ENCODE measurements at places on chromosomes 6 and 20.

GRCh38 chr20:25277051-25277801, 29.3 kb downstream of the PYGB start:
- DNase-seq, result peak; percentile 50

GRCh38 chr6:98470821-98471220, 363.6 kb upstream of the POU3F2 start:
- no peak for DNase-seq

- DNase-seq, result no peak
Observed at GRCh38 chr6:56649053-56649769, 6.5 kb upstream of the DST start.

DNA sequence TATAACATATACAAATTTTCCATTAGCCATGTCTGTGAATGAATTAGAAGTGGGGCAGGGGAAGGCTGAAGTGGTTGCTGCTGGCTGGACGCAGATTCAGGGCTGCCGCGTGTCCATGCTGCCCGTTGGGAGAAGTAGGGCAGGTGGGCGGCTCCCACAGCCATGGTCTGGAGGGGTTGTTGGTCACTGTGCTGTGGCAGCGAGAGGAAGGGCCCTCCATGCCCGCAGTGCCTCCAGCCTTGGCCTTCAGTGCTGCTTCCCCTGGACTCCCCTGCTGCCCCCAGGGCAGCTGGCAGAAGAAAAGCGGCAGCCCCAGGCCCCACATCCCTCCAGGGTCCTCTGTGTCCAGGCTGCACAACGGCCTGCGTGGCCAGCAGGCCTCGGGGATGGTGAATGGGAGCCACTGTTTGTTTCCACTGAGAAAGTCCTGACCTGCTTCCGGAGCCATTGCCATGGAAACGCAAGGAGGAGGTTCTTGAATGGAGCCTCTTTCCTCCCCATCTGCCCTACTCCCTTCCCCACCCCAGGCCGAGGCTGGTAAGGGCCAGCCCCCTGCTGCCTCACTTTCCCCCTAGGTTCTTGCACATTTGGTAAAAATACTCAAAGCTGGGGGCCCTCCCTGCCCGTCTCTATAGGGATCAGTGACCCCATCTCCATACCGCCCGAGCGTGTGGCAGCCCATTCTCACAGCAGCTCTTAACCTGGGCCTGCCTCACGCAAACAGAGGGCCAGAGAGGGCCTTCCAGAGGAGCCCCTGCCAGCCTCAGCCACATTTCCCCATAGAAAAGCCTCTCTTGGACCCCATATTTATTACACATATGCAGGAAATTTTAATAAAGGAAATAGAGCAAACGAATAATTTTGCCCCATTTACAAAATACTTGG, 113.3 kb downstream of the SASH1 start:
- DNase-seq, result no peak

- no peak for DNase-seq
Observed at GRCh38 chr6:14084388-14084787, 33.2 kb upstream of the CD83 start.

- DNase-seq, result no peak
Observed at GRCh38 chr6:16130437-16130891, 1.6 kb downstream of the MYLIP start.

GRCh38 chr6:19851241-19852089, 14.3 kb downstream of the ID4 start:
- DNase-seq, result no peak

GRCh38 chr6:47303342-47303741, 6.4 kb downstream of the TNFRSF21 start:
- DNase-seq, result no peak

DNA sequence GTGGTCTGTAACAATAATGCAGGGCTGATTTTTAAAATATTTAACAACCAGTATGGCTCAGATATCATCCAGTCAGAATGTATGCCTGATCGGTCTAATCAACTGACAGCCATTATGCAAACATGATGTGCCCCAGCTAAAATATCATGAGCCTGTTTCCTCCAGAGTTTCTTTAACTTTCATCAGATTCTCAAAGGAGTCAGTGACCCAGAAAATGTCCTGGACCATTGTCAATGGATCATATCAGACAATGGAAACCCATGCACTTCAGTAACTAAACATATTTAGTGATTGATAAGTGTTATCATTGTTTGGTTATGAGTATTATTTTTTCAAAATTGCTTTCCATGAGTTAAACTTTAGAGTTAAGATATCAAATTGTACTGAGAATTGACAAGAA, 173.5 kb downstream of the LMBRD1 start:
- DNase-seq, result no peak

DNA sequence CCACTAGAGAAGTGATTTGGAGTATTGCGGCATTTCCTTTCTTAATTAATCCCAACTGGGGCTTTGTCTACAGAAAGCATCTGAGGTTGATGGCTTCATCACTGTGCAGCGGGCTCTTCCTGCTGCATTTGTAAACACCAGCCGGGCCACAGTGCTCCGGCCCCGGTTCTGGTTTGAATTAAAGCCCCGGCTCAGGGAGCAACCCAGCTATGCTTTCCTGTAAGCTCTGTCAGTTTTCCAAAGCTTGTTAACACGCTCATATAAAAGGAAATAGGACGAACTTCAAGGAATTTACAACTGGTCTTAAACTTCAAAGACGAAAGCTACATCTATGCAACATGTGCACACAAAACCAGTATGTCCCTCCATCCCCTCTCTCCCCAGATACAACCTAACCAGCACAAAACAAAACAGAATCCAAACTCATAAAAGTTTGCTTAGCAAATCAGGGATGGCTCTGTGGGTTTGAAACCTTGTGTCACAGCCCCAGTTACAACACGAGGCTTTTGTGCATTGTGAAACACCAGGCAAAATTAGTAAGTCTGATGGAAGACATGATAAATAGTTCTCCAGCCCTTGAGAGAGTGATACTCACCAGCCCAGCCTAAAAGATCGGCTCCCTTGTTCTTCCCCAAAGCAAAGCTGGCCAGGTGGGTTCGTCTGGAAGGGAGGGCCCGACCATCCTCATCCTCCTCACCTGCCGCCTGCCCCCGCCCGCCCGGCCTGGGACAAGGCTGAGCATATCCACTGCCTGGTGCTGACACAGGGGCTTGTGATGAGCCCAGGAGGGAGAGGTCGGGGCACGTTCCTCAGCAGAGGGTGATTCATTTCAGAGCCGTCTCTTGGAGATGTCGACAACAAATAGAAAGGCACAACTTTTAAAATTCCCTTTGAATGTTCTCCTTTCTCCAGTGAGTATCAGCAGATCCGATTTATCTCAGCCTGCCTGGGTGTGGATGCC, 197.9 kb downstream of the TFAP2C start:
- no peak for DNase-seq

- DNase-seq, result no peak
Observed at GRCh38 chr6:74075323-74075722, 379.3 kb downstream of the CD109 start.

- DNase-seq, result no peak
Observed at GRCh38 chr6:45959534-45960145, 56.0 kb downstream of the CLIC5 start.

GRCh38 chr6:4008324-4009047, 70.5 kb downstream of the FAM217A start:
- no peak for DNase-seq

DNA sequence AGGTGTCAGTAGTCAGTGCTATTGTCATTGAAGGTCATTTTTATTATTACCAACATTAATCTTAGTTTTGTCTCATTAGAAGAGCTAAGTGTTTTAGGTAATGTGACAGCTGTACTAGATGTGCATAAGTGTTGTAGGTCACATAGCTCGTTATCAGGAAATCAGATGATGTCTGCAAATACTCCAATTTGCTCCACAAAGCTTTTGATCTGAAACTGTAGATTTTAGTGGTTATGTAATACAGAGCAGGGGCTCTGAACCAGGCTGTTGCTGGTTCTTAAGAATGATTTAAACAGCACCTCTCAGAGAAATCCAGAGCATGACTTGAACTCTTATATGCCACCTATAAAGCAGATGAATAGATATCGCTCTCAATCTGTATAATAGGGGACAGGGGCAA, 2.5 kb downstream of the IL17F start:
- DNase-seq, result no peak

DNA sequence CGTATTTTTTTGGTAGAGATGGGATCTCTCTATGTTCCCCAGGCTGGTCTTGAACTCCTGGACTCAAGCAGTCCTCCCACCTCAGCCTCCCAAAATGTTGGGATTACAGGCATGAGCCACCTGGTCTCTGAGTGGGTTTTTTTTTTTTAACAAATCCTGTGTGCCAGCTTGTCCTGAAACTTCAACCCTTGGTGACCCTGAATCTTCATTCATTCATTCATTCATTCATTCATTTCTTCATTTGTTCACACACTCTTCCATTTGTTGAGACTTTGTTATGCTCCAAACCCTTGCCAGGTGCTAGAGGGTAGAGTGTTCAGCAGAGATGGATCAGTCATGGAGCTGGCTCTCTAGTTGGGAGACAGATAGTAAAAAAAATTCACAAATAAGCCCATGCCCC, 12.0 kb upstream of the VAPB start:
- no peak for DNase-seq

DNA sequence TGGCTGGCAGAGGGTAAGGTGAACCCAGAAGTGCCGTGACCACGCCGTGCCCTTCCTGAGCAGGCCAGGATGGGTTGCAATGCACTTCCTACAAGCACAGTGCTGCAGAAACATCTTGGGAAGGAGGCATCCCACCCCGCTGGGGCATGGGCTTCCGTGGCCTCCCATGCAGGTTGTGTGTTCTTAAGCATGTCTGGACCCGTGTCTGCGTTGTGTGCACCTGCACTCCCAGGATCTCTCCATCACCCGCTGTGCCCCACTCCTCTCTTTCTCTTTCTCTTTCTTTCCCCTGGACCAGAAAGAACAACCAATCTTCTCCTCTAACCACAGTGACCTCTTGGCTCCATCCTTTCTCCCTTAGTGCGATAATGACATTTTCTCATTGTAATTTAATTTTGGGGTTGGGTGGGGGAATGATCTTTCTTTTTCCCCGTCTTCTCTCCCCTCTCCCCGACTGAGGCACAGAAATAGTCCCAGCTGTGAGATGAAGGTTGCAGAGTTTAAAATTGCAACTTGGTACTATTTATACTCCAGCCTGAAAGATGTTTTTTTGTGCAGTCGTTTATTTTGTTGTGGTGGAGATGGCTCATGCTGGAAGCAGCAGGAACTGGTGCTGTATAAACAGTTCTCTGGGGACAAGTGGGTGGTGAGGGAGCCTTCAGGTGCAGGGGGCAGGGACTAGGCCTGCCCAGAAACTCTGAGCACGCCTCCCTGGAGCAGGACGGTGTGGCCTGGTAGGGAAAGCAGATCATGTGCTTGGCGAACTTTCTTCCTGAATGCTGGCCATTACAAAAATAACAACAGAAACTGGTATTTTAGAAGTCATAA, 20.5 kb downstream of the BCAS4 start:
- DNase-seq, result peak; percentile 23

GRCh38 chr6:152380351-152380767, 256.8 kb downstream of the SYNE1 start:
- DNase-seq, result no peak

DNA sequence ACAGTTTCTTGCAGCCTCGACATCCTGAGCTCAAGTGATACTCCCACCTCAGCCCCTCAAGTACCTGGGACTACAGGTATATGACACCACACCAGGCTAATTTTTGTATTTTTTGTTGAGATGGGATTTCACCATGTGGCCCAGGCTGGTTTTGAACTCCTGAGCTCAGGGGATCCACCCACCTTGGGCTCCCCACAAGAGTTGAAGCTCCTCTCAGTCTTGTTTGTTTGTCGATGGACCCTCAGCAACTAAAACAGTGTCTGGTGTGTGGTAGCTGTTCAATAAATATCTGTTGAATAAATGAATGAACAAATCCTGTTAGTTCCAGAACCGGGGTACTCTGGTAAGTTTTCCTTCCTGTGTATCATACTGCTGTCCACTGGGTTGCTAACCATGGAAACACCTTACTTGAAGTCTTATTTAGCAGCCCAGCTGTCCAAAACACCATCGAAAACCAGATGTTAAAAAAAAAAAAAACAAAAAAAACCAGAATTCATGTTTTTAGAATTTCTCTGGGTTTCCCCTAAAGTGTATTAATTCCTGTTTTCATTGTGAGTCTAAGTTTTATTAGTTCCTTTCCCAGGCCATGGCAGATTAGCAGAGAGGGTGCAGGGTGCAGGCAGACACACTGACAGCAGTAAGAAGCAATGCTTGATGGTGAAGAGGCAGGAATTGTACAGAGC, 7.8 kb upstream of the EZR start:
- DNase-seq, result no peak

DNA sequence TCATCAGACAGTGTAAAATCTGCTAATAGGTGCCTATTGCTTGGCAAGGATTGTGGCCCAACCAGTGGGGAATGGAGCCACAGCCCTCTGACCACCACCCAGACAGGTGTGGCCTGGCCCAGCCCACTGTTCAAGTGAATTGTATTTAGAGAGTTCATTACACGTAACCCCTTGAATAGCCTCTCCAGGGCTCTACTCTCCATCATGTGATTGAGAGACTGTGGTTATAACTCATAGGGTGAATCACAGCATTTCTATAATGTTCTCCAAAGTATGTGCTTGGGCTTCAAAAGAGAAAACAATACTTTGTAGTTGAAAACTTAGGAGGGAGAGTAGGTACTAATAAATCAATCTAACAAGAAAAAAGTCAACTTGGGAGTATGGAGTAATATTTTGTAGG, 38.4 kb downstream of the ALDH8A1 start:
- no peak for DNase-seq

DNA sequence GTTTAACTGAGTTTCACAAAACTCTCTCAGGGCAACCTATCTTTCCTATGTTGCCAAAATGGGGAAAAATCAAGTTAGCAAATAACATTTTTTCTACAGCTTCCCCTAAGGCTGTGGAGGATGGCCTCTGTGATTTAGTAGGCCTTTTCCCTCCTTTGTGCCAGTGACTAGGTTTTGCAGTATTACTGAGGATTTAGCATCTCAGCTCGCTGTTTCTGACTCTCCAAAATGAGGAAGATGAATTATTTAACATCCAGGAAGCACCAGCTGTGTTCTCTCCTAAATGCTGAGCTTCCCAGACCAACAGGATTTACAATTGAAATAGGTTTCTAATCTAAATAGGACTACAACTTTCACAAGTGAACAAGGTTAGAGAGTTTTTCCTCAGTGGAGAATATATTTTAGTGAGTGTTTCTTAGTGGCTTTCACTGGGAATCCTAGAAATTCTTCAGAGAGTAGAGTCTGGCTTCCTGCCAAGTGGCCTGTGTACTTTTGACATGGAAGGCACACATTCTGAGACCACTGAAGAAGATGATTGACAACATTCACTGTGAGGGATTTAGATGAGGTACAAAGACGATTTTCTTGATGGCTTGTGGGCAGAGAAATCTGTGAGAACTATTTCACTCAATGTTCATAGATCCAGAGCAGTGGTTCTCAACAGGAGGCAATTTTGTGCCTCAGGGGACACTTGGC, 62.4 kb downstream of the PTCHD4 start:
- no peak for DNase-seq

- DNase-seq, result no peak
Observed at GRCh38 chr6:116542426-116542825, 3.1 kb downstream of the TRAPPC3L start.

DNA sequence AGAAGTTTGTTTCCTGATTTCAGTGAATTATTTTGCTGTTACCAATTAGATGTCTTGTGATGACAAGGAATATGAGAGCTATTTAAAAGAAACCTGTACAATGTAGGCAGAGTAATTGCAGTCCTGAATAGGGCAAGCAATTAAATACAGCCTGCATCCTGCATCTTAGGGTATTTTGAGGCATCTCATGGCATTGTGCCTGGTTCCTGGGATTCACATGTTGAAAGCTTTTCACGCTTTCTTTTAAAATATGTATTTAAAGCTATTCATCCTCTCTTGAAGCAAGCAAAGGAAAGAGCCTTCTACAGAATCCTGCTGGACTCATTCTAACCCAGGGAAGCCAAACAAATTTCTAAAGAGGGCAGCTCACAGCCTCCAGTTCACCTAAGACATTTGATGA, 4.7 kb upstream of the RRAGD start:
- no peak for DNase-seq

GRCh38 chr20:25247518-25247955, 348 bp upstream of the PYGB start:
- no peak for DNase-seq

Measured in activated naive CD4-positive, alpha-beta T cell treated with anti-CD3 and anti-CD28 coated beads, Interleukin-2, amount 50 U/mL, for 72 hours (primary cell).